ENCODE measurements at places on chromosomes 12 and 14. TPM values are rescaled to one million over a fixed set of nuclear protein-coding genes. Genes with fewer than 3 reads are reported as not detected.

TTC8 gene
- 18.6 TPM for total RNA-seq

STYX gene
- 13.3 TPM for total RNA-seq

PLEKHG7 gene
- total RNA-seq = not detected

BBOF1 gene
- 2.2 TPM for total RNA-seq

DUSP16 gene
- total RNA-seq = 29.0 TPM

POTEM gene
- not detected for total RNA-seq

NKX2-1 gene
- total RNA-seq = not detected

HHIPL1 gene
- total RNA-seq = 0.71 TPM
